ENCODE measurements at places on chromosomes 2 and 18.

DNA sequence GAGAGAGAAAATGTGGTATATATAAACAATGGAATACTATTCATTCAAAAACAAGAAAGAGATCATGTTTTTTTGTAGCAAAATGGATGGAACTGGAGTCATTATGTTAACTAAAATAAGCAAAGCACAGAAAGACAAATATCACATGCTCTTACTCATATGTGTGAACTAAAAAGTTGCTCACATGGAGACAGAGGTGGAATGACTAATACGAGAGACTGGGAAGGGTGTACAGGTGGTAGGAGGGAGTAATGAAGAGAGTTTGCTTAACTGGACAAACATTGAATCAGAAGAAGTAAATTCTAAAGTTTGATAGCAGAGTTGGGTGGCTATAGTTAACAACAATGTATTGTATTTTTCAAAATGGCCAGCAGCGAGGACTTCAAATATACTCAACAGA is 1080.7 kb upstream of the CHAC2 start:
- DNase-seq, result no peak

DNA sequence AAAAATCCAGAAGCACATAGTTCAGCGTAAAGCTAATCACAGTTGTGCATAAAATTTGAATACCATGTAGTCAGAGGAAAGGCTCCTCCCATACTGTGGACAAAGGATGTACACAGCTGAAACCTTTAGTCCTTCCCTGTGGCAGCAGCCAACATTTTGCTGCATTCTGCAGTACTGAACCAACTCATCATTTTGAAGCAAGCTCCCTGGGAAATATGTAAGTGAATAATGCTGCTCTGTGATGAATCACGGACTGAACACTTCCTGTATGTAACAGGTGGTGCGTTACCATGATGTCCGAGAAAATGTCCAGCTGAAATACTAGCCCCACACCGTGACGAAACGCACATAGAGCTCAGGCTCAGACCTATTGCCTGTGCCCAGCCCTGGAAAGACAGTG is 421.1 kb upstream of the RAB12 start:
- peak; percentile 23 for DNase-seq

DNA sequence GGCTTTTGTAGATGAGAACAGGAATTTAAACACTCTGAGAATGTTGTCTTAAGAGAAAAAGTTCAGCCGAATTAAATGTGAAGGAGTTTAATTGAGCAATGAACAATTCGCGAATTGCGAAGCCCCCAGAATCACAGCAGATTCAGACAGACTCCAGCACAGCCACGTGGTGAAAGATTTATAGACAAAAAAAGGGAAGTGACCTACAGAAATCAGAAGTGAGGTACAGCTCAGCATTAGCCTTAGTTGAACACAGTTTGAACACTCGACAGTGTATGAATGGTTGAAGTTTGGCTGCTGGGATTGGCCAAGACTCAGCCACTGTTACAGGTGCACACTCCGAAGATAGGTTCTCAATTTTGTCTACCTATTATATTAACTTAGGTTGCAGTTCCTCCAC is 264.0 kb upstream of the CHST9 start:
- no peak for DNase-seq

- DNase-seq, result no peak
Measured at GRCh38 chr2:224769489-224769888, 53.3 kb upstream of the CCDC195 start.

DNA sequence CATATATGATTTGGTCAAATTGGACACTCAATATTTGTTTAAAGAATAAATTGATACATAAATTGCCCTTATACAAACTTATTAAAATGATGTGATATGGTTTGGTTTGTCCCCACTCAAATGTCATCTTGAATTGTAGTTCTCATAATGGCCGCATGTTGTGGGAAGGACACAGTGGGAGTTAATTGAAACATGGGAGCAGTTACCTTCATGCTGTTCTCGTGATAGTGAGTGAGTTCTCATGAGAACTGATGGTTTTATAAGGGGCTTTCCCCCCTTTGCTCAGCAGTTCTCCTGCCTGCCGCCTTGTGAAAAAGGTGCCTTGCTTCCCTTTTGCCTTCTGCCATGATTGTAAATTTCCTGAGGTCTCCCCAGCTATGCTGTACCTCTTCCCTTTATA is 34.0 kb upstream of the SLC8A1 start:
- no peak for DNase-seq

- DNase-seq, result no peak
Measured at GRCh38 chr2:10610213-10610910, 79.4 kb downstream of the NOL10 start.

GRCh38 chr18:36534154-36534688 is 236.7 kb downstream of the FHOD3 start:
- no peak for DNase-seq

Measured in fibroblast of skin of scalp (primary cell).